ENCODE measurements at places on chromosomes 1 and 21.

DNA sequence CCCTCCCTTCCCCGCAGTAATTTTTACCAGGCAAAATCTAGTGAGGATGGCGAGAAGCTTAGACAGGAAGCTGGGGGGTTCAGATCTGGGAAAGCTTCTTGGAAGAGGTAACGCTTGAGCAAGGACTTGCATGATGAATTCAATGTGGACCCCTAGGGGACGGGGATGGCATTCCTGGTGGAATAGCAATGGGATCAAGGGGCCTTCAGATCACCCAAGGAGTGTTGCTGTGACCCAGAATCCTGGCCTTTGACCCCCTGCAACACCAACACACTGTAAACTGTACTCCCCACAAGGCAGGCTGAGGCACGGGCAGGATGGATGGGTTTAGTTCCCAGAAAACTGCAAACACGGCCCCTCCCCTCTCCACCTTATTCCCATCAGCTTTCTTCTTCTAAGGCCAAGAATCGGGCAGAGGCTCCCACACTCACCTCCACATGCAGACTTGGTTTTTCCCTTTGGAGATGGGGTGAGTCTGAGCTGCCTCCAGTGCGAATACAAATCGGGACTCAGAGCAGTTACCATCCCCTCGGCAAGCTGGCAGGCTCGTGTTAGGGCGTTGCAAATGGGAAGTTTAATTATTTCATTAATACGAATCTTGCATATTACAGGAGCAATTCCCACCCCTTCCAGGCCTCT, 20.1 kb downstream of the DISP3 start:
- no peak for DNase-seq

- no peak for DNase-seq
These were observed 137.4 kb downstream of the C1orf21 start for GRCh38 chr1:184524248-184524647.

- no peak for DNase-seq
These were observed 23.9 kb downstream of the INPP5B start for GRCh38 chr1:37922767-37923550.

DNA sequence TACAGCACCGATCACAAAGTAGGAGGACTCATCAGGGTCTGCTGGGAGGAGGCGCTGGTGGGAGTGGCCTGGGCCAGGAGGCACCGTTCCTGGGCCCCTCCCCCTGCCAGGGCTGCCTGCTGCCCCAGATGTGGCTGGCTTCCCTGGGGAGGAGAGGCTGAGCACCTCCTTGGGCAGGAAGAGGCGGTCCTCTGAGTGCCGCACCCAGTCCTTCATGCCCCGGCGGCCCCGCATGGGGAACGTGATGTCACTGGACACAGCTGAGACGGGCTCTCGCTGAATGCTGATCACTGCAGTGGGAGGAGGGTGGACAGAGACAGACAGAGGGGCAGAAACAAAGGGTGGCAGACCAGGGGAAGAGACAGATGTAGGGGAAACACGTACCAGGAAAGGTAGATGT, 24.8 kb downstream of the ADGRB2 start:
- DNase-seq: peak; percentile 63

GRCh38 chr1:111795401-111795800, 39.7 kb downstream of the DDX20 start:
- no peak for DNase-seq

DNA sequence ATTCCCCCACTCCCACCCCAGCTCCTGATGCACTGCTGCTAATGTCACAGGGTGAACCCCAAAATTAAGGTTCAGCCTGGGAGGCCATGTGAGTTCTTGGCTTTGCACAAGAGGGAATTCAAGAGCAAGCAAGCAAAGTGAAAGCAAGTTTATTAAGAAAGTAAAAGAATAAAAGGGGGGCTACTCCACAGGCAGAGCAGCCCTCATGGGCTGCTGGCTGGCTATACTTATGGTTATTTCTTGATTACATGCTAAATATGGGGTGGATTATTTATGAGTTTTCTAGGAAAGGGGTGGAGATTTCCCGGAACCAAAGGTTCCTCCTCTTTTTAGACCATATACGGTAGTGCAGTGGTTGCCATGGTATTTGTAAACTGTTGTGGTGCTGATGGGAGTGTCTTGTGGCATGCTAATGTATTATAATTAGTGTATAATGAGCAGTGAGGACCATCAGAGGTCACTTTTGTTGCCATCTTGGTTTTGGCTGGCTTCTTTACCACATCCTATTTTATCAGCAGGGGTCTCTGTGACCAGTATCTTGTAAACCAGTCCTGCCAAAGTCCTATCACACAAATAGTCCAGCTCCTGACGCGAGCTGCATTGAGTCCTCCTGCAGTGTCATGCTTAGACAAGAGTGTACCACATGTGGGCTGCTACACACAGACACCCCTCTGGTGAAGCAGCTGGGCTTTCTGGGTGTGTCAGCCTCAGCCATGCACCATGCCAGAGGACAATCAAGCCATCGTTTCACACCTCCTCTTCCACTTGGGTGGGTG, 46.4 kb upstream of the CSF1 start:
- DNase-seq: no peak

GRCh38 chr1:43432171-43432860, 21.4 kb downstream of the HYI start:
- DNase-seq: no peak

GRCh38 chr1:168535536-168535935, 8.3 kb downstream of the XCL2 start:
- no peak for DNase-seq

GRCh38 chr1:170063109-170063826, 11.2 kb downstream of the KIFAP3 start:
- no peak for DNase-seq

GRCh38 chr1:1337793-1338147, 6.7 kb downstream of the TAS1R3 start:
- peak; percentile 36 for DNase-seq

- DNase-seq: no peak
These were observed 26.4 kb upstream of the DARS2 start for GRCh38 chr1:173798078-173798477.

DNA sequence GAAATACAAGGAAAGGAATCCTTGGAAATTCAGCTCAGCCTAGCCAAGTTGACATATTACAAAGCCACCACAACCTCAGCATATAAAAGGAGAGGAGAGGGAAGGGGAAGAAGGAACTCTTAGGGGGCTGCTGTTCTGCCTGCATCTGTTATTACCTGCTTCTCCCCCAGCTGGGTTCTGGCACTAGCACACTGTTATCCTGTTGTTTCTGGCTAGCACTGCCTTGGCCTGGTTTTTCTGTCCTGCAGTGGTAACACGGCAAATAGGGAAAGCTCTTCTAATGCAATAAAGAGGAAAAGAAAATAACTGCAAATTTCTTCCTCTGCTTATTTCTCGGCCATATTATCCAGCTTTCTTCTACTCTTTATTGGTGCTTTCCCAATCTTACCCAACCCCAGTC, 16.5 kb upstream of the VCAM1 start:
- DNase-seq: no peak

DNA sequence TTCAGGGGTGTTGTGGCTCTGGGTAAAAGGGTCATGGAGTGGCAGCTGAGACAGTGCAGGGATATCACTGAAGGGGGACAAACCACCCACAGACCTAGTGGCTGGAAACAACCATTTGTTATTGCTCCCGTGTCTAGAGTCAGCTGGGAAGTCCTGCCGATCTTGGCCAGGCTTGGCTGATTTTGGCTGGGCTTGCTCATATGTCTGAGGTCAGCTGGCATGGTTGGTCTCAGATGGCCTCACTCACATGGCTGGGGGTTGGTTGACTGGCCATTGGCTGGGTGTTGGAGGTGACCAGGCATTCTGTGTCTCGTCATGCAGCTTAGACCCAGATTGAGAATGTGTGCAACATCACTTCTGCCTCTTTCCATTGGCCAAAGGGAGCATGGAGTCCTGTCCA, 203.8 kb upstream of the POU3F1 start:
- DNase-seq: no peak

GRCh38 chr1:153652805-153653500, 5.5 kb upstream of the SNAPIN start:
- no peak for DNase-seq

- peak; percentile 21 for DNase-seq
These were observed 1.6 kb downstream of the ADAM15 start for GRCh38 chr1:155052439-155053395.

- no peak for DNase-seq
These were observed 30.5 kb downstream of the C4BPA start for GRCh38 chr1:207134581-207134980.

GRCh38 chr1:231929311-231929710, 302.7 kb downstream of the DISC1 start:
- no peak for DNase-seq

DNA sequence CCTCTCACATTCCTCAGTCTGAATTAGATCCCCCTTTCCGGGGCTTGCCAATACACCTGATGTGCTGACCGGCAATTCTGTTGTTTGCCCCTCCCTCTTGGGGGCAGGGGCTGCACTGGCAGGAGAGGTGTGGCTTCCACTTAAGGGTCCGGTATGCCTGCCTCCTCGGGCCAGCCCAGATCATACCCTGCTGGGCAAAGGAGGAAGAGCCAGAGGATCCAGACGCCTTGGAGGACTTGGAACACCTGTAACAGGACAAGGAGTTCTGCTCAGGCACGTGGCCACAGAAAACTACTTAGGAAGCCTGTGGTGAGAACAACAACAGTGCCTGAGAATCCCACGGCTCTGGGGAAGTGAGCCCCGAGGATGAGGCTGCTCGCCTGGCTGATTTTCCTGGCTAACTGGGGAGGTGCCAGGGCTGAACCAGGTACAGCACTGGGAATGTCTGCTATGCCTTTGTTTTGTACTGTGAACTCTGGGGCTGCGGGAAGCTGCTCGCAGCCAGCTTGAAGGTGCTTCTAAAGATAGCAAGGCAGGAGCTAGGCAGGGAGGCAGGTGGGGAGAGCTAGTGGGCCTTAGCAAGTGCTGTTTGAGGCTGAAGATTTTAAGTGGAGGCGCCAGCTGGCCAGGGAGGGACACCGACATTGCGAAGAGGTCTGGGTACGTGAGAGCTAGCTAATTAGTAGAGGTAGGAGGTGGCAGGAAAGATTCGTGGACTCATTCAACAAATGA, at the start of gene SMPDL3B:
TSS of gene SMPDL3B (plus strand) at position 183 of the 732 bp plus-strand sequence. CDS start at position 367, 184 bp downstream.
- DNase-seq: no peak

GRCh38 chr1:25232866-25233784, 823 bp upstream of the SYF2 start:
- DNase-seq: peak; percentile 74

DNA sequence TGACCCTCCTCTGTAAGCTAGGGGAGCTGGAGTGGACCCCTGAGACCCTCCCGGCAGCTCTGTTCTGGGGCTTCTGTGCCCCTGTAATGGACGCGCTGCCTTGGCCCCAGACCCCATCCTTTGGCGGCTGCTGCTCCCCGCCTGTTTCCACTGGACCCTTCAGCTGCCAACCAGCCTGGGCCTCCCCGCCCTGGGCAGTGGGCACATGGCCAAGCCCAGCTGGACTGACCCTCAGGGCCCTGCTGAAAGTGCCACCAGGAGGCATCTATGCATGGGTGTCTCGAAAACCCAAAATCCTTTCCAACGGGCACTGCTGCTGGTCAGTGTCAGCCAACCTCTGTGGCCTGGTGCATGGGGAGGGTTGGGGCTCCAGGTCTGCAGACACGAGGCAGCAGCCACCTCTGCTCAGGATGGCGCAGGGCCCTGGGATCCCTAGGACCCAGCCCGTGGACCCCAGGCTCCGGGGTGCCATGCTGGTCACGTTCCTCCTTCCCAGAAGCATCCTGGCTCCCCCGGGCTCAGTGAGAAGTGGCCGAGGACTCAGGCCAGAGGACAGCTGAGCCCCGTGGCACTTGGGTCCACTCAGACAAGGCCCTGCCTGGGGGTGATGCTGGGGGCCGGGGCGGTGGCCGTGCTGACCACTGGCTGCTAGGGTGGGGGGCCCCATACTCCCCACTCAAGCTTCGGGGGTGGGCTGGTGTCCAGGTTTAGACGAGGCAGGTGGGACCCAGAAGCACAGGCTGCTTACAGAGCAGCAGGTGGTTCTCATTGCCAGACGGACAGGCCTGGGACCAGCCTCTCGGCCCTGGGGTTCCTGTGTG, 46.9 kb downstream of the SLX9 start:
- DNase-seq: no peak

DNA sequence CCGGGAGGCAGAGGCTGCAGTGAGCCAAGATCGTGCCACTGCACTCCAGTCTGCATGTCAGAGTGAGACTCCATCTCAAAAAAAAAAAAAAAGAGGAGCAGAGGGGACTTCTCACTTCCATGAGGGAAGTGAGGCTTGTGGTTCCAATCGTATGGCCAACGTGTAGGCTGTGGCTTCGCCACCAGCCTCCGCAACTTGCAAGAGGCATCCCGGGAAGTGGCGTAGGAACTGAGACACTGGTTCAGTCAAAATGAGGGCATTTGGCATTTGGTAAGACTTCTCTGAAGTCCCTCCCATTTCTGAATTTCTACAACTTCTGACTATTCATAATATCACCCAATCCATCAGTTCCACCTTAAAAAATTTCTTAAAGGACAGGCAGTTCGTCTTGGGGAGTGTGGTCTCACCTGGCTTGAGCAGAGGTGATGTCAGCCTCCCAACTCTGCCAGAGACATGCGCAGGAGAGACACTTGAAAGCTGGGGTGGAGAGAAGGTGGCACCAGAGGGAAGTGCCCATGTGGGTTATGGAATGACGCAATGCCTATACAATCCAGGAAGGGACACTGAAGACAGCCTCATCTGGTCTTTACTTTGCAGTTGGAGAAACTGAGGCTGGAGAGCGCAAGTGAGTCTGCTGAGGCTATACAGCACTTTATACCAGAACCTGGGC, 17.2 kb downstream of the KAZN start:
- no peak for DNase-seq

GRCh38 chr1:226590614-226591013, 42.0 kb downstream of the STUM start:
- no peak for DNase-seq

- DNase-seq: no peak
These were observed 95.5 kb upstream of the EDN2 start for GRCh38 chr1:41580021-41580420.

DNA sequence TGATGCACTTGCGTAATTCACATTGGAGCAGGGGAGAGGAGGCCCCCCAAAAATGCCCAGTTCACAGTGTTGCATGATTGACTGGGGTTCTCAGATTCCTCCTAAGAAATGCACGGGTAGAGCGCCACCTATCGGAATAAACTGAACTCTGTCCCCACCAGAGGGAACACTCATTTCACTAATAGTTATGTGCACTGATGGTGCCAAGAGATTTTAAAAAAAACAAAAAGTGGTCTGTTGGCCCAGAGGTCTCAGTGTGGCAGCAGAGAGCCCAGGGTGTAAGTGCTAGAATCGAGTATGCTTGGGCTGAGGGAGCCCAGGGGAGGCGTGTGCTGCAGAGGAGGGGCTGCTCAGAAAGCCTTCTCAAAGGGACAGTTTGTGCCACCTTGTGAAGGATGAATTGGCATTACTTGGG, 6.9 kb downstream of the PINK1 start:
- peak; percentile 57 for DNase-seq

DNA sequence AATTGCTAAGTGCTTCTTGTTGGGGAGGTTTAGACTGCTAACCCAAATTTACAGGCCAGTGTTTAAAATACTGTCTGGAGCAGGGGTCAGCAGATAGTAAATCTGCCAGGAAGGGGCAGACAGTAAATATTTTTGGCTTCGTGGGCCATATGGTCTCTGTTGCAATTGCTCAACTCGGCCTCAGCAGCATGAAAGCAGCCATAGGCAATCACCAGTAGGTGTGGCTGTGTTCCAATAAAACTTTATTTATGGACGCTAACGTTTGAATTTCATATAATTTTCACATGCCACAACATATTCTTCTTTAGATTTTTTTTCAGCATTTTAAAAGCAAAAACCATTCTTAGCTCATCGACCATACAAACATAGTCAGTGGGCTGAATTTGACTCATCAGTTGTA, 172.7 kb downstream of the BRINP2 start:
- no peak for DNase-seq

- DNase-seq: no peak
These were observed 543.0 kb upstream of the DAB1 start for GRCh38 chr1:57966751-57967406.

Measured in stimulated activated CD4-positive, alpha-beta T cell treated with anti-CD3 and anti-CD28 coated beads, Interleukin-1b, Interleukin-23, amount 100 ng/mL, for 48 hours (primary cell).